Thoracic aorta (tissue), 2 donors: ENCODE measurements at places on chromosomes 3 and 15. TPM values are rescaled to one million over a fixed set of nuclear protein-coding genes. Genes with fewer than 3 reads are reported as not detected.

GRCh38 chr3:125433611-125434041 lies 58.5 kb upstream of the ZNF148 start:
- no peaks in the 10 kb centered on the region for H3K27me3 ChIP-seq
- H3K4me1 ChIP-seq: no peaks in the 10 kb centered on the region
- H3K27ac ChIP-seq: no peak overlapping the region
- no peaks in the 10 kb centered on the region for H3K36me3 ChIP-seq
- DNase-seq: no peak

Gene CMTM7
- 10.3 TPM for total RNA-seq

DNA sequence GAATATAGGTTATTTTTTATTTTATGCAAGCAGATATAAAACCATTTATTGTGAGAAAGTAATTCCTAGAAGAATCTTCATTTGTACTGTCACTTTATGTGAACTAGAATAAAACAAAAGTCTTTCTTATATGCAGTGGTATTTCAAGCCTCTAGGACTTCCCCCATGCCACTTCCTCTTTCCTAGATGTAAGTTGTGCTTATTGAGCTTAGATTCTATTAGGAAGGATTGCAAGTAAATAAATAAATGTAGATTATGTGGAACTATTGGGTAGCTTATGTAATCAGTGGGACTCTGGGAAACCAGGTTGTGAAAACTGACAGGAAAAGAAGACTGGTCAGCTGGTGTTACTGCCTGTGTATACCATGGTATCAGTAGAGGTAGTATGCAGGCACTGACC lies 169.7 kb downstream of the RSRC1 start:
- no peaks in the 10 kb centered on the region for H3K4me1 ChIP-seq
- no peaks in the 10 kb centered on the region for H3K27me3 ChIP-seq
- H3K27ac ChIP-seq: no peak overlapping the region
- H3K4me3 ChIP-seq: no peak overlapping the region
- no peaks in the 10 kb centered on the region for H3K36me3 ChIP-seq

- H3K27me3 ChIP-seq: no peaks in the 10 kb centered on the region
- H3K4me3 ChIP-seq: no peak overlapping the region
- DNase-seq: peak; percentile 15
- H3K27ac ChIP-seq: peak overlapping the region; percentile 74
- H3K36me3 ChIP-seq: no peaks in the 10 kb centered on the region
- H3K4me1 ChIP-seq: peaks cover 10% of the 10 kb centered on the region
Measured at GRCh38 chr3:99269606-99270351, 368.3 kb upstream of the DCBLD2 start.

- no peak overlapping the region for H3K27ac ChIP-seq
- no peaks in the 10 kb centered on the region for H3K4me1 ChIP-seq
- no peak for DNase-seq
- H3K36me3 ChIP-seq: no peaks in the 10 kb centered on the region
- no peaks in the 10 kb centered on the region for H3K27me3 ChIP-seq
Measured at GRCh38 chr3:158753854-158754253, 21.6 kb upstream of the RARRES1 start.

- H3K36me3 ChIP-seq: no peaks in the 10 kb centered on the region
- H3K27ac ChIP-seq: no peak overlapping the region
- DNase-seq: no peak
- H3K27me3 ChIP-seq: no peaks in the 10 kb centered on the region
- no peaks in the 10 kb centered on the region for H3K4me1 ChIP-seq
Measured at GRCh38 chr3:45779746-45780735, 16.3 kb downstream of the SLC6A20 start.

Gene MINAR1
- 1.3 TPM for total RNA-seq

DNA sequence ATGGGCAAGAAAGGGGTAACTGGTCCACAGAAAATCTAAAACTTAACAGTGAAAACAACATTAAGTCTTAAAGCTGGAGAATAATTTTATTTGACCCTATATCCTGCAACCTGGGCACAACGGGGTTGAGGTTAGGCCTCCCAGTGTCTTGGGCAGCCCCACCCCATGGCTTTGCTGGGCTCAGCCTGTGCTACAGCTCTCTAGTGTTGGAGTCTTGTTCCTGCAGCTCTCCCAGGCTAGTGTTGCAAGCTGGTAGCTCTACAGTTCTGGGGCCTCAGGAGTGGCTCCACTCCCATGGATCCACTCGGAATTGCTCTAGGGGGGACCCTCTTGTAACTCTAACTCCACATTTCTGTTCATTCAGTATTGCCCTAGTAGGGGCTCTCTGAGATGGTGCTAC lies 24.9 kb upstream of the GNB4 start:
- no peak overlapping the region for H3K27ac ChIP-seq
- no peaks in the 10 kb centered on the region for H3K4me1 ChIP-seq
- no peaks in the 10 kb centered on the region for H3K27me3 ChIP-seq
- DNase-seq: no peak

Gene USP3
- 54.4 TPM for total RNA-seq

- no peak overlapping the region for H3K4me3 ChIP-seq
- H3K36me3 ChIP-seq: no peaks in the 10 kb centered on the region
- H3K27ac ChIP-seq: no peak overlapping the region
- no peak for DNase-seq
- H3K4me1 ChIP-seq: no peaks in the 10 kb centered on the region
Measured at GRCh38 chr3:192279664-192280063, 447.7 kb downstream of the FGF12 start.

GRCh38 chr15:53671545-53671944 lies 87.9 kb downstream of the WDR72 start:
- no peak for DNase-seq
- no peak overlapping the region for H3K4me3 ChIP-seq
- no peaks in the 10 kb centered on the region for H3K27me3 ChIP-seq
- H3K4me1 ChIP-seq: no peaks in the 10 kb centered on the region

Gene B3GNT5
- 3.1 TPM for total RNA-seq

Gene SLC35G2
- total RNA-seq: 6.9 TPM

GRCh38 chr3:189457631-189458412 lies 173.4 kb upstream of the TP63 start:
- no peak for DNase-seq
- no peak overlapping the region for H3K4me3 ChIP-seq
- H3K27ac ChIP-seq: no peak overlapping the region
- no peaks in the 10 kb centered on the region for H3K27me3 ChIP-seq
- peaks cover 25% of the 10 kb centered on the region for H3K4me1 ChIP-seq
- no peaks in the 10 kb centered on the region for H3K36me3 ChIP-seq

Gene CKMT1B
- not detected for total RNA-seq

DNA sequence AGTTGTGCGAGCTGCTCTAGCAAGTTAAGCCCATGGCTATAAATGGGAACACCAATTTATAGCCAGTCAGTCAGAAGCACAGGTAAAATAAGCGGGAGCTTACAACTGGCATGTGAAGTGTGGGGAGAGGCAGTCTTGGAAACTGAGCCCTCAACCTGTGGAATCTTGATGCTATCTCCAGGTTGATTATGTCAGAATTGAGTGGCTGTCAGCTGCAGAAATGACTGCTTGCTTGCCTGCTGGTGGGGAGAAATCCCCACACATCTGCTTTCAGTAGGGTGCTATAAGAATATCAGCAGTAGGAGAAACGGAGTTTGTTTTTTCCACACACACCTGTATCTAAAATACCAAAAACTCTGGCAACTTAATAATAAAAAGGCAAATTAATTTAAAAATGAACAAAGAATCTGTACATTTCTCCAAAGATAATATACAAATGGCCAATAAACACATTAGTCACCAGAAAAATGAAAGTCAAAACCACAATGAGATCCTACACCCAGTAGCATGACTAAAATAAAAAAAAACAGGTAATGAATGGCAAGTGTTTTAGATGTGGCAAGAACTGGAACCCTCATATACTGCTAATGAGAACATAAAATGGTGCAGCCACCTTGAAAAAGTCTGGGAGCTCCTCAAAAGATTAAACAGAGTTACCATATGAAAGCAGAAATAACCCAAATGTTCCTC lies 26.0 kb upstream of the MAP4 start:
- no peak for DNase-seq
- no peaks in the 10 kb centered on the region for H3K27me3 ChIP-seq
- no peak overlapping the region for H3K4me3 ChIP-seq
- no peaks in the 10 kb centered on the region for H3K36me3 ChIP-seq

DNA sequence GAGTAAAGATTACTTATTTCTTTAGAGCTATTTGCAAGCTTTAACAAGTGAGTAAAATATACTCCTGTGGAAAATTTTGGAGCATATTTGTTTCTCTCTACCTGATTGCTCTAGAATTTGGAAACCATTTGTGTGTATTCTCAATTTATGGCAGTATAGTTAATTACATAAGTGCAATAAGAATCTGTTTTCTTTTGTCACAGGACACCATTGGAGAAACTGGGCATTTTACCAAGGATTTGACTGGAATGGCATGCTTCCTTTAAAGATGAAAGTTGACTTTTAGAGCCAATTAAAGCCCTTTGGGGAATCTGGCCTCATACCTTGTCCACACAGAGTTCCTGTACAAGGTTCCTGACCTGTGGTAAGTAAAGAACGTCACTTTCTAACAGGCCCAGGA lies 38.4 kb downstream of the PAQR5 start:
- H3K4me1 ChIP-seq: no peaks in the 10 kb centered on the region
- no peak for DNase-seq
- no peaks in the 10 kb centered on the region for H3K36me3 ChIP-seq
- H3K27ac ChIP-seq: no peak overlapping the region
- no peaks in the 10 kb centered on the region for H3K27me3 ChIP-seq
- no peak overlapping the region for H3K4me3 ChIP-seq

DNA sequence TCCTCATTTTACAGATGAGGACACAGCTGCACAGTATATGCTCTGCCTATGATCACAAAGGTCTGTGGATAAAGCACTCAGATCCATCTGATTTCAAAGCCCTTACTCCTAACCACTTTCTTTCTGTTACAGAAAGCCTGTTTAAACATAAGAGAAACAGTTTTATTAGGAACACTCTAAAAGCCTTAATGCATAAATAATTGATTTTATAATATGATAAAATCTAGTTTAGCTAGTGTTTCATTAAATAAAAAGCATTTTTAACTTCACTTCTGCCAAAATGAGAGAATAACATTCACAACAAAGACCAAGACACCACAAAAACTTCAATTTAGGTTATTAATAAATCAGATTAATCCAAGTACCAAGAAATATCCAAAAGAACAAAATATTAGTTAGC lies 21.4 kb downstream of the SNX4 start:
- no peak overlapping the region for H3K27ac ChIP-seq
- H3K27me3 ChIP-seq: no peaks in the 10 kb centered on the region
- no peak for DNase-seq
- no peaks in the 10 kb centered on the region for H3K4me1 ChIP-seq
- H3K4me3 ChIP-seq: no peak overlapping the region
